GOT3 (cell line): ENCODE measurements at places on chromosomes 2 and 18.

- no peak for DNase-seq
These were observed 134.7 kb upstream of the DNAJC10 start for GRCh38 chr2:182581196-182581935.

DNA sequence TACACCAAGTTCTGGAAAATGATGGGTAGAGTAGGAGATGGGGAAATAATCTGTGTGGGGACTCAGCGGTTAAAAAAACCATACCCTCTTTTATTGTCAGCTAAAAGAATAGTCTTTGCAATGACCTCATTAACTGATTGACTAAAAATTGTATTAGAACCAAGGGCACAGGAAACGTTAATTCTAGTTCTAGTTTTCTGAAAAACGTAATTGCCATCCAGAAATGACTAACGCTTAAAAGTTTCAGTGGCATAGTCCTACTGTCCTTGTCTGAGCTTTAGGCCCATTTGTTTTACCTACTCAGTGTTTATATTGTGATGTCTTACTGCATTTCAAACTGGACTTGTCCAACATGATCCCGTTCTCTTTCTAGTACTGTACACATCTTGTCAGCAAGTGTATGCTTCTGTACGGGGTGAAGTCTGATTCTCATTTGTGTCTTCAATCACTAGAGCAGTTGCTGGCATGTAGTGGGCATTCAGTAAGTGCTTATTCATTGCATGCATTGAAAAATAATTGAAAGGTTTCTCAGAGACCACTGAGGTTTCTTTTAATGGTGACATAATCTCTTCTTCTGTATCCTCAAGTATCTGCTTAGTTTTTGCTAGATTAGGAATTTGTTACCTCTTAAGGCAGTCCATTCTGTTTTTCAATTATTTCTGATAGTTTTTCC lies 81.5 kb downstream of the ZNF407 start:
- DNase-seq = no peak

GRCh38 chr2:78264130-78264529 lies 742.0 kb upstream of the LRRTM4 start:
- no peak for DNase-seq

GRCh38 chr2:176272870-176273459 lies 3.7 kb downstream of the MTX2 start:
- no peak for DNase-seq

GRCh38 chr2:157087373-157088002 lies 170.0 kb upstream of the GALNT5 start:
- DNase-seq = no peak

GRCh38 chr18:23857756-23858155 lies 156.8 kb upstream of the TTC39C start:
- DNase-seq = no peak

DNA sequence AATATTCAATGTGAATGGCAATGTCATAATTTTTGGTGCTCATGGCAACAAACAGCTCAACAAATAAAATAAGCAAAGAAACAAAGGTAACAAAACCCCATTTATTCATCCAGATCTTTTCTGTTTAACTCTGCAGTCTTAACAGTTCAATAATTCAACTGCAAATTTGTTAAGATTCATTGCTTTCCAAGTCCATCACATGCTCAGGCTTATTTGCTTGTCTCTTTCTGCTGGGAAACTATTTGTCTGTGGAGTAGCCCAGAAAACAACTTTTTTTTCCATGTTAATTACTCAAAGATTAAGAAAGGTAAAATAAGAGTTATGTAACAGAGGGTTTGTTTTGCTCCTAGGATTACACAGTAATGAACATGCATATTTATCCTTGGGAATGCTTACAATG lies 92.6 kb upstream of the PNPT1 start:
- no peak for DNase-seq

DNA sequence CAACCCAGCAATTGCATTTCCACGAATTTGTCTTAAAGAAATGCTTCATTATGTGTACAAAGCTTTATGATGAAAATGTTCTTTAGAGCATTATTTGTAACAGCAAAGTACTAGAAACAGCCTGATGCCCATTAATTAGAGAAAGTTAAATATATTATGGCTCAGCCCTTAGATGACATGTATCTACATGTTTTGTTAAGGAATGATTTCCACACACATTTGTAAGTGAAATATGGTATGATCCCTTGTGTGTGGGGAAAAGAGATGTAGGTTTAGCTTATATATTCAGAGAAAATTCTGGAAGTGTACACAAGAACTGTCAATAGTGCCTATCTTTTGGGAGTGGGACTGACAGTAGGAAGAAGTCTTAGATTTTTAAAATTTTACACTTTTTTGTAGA lies 3.8 kb upstream of the PTPN4 start:
- no peak for DNase-seq

DNA sequence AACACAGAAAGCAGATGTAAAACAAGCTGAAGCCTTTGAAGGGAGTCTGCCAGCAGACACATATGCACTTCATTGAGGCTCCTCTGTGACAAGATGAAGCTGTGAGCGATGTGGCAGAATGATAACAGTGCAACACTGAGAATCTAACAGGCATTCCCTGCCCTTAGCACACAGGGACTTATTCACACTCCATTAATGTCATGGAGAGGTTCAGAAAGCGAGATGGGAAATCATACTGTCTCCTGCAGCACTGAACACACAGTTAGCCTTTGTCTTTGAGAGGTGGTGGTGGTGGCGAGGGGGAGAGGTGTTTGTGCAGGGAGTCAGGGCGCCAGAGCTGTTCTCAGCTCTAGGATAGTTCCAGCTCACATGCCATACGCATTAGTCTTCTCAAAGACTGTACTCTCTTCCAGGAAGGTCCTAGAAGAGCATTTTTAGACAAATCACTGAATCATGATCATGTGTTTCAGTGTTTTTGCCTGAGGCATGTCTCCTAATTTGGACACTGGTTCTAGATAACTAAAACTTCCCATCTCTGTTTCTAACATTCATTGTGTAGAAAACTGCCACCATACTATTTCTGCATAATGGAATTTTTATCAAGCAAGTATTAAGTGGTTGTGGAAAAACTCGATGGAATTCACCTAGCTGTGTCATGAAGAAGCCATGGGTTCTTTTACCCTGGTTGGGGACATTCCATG lies 93.5 kb upstream of the ITGB6 start:
- no peak for DNase-seq

GRCh38 chr2:48586433-48586832 lies 31.2 kb upstream of the GTF2A1L start:
- DNase-seq = no peak

DNA sequence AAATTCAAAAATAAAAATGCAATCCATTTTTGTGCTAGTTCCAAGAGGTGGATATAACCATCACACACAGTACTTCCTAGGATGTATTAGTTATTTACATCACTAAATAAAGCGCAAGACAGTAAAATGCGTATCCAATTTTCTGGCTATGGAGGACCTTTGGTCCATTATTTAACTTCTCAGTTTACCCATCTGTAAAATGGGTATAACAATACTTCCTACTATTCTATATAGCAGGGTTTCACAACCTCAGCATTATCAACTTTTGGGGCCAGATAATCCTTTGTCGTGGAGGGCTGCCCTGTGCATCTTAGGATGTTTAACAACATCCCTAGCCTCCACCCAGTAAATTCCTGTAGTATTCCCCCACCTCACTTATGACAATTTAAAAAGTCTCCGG lies 275.1 kb upstream of the PKDCC start:
- DNase-seq = no peak

DNA sequence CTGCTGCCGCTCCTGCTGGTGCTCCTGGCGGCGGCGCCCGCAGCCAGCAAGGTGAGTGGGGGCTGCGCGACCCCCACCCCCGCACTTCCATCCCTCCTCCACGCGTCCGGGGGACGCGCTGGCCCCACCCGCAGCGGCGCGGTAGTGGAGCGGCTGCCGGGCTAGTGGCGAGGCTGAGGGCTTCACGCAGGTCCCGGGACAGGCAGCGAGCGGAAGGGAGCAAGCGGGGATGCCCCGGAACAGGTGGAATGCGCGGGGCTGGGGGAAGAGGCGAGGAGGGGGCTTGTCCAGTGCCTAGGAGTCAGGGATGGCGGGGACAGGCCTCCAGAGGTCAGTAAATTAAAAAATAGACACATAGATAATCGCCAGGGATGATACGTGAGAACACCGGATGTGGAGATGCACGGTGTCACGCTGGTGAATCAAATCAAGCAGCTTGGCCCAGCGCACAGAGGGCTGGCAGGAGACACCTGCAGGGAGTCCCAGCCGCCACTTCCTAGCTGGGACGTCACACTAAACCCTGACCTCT lies 403 bp downstream of the COL4A3 start:
- DNase-seq = no peak

GRCh38 chr2:168032091-168032490 lies 215.3 kb downstream of the STK39 start:
- DNase-seq = no peak

GRCh38 chr2:217465100-217465499 lies 537.7 kb downstream of the TNS1 start:
- DNase-seq = no peak

GRCh38 chr2:227152093-227152766 lies 11.8 kb downstream of the COL4A4 start:
- no peak for DNase-seq

GRCh38 chr2:178403671-178404306 lies 47.2 kb downstream of the PRKRA start:
- DNase-seq = no peak
